ENCODE measurements at places on chromosomes 1 and 21. TPM values are rescaled to one million over a fixed set of nuclear protein-coding genes. Genes with fewer than 3 reads are reported as not detected.

The NLRP3 gene
- total RNA-seq, result 0.11 TPM

The TMEM82 gene
- total RNA-seq, result not detected

The ATP6V1G3 gene
- total RNA-seq, result not detected

The TBX19 gene
- 0.64 TPM for total RNA-seq

The KDF1 gene
- not detected for total RNA-seq

The SERPINC1 gene
- 3.7 TPM for total RNA-seq

The LCE1A gene
- not detected for total RNA-seq

The PYHIN1 gene
- 2.8 TPM for total RNA-seq

The KMO gene
- not detected for total RNA-seq

The MAP1LC3C gene
- not detected for total RNA-seq

The GIPC2 gene
- total RNA-seq, result 0.64 TPM

The MXRA8 gene
- total RNA-seq, result 345 TPM

The PTPN7 gene
- not detected for total RNA-seq

The SMCP gene
- total RNA-seq, result not detected

The ARMH1 gene
- total RNA-seq, result not detected

The ARTN gene
- not detected for total RNA-seq

The PGLYRP4 gene
- total RNA-seq, result not detected

The WNT9A gene
- 0.96 TPM for total RNA-seq

The NCSTN gene
- total RNA-seq, result 141 TPM

The TENT5C gene
- total RNA-seq, result 0.32 TPM

The DCLRE1B gene
- 1.9 TPM for total RNA-seq

The CTH gene
- 4.3 TPM for total RNA-seq

The PHGDH gene
- 61.7 TPM for total RNA-seq

The KRTAP7-1 gene
- not detected for total RNA-seq

The CRP gene
- total RNA-seq, result 3.8 TPM

The RNU1-4 gene
- under 0.01 TPM for total RNA-seq

The NEK2 gene
- not detected for total RNA-seq

The PLA2G5 gene
- 8.5 TPM for total RNA-seq

The LGR6 gene
- 26.0 TPM for total RNA-seq

The TNNI3K gene
- total RNA-seq, result 3.9 TPM

The TMPRSS2 gene
- not detected for total RNA-seq

The TRAPPC3 gene
- total RNA-seq, result 52.0 TPM

The PLPP3 gene
- 87.7 TPM for total RNA-seq

The CFAP107 gene
- not detected for total RNA-seq

The DENND2D gene
- 4.4 TPM for total RNA-seq

The CDK18 gene
- total RNA-seq, result 70.0 TPM

The SH3BP5L gene
- 15.9 TPM for total RNA-seq

The BMP8A gene
- not detected for total RNA-seq

The TRIM17 gene
- not detected for total RNA-seq

The OVAAL gene
- total RNA-seq, result not detected

The LORICRIN gene
- total RNA-seq, result not detected

Data from ascending aorta (tissue), 2 donors.